ENCODE measurements at places on chromosomes 3 and 15.
A peak's percentile ranks its signal among the peaks of the same experiment; 100 is the strongest.

- no peak overlapping the region for H3K27ac ChIP-seq
- H3K27me3 ChIP-seq = peaks cover 13% of the 10 kb centered on the region
- no peak overlapping the region for H3K4me3 ChIP-seq
- H3K36me3 ChIP-seq = no peaks in the 10 kb centered on the region
Measured at GRCh38 chr3:38314764-38315487, 31.7 kb upstream of the XYLB start.

DNA sequence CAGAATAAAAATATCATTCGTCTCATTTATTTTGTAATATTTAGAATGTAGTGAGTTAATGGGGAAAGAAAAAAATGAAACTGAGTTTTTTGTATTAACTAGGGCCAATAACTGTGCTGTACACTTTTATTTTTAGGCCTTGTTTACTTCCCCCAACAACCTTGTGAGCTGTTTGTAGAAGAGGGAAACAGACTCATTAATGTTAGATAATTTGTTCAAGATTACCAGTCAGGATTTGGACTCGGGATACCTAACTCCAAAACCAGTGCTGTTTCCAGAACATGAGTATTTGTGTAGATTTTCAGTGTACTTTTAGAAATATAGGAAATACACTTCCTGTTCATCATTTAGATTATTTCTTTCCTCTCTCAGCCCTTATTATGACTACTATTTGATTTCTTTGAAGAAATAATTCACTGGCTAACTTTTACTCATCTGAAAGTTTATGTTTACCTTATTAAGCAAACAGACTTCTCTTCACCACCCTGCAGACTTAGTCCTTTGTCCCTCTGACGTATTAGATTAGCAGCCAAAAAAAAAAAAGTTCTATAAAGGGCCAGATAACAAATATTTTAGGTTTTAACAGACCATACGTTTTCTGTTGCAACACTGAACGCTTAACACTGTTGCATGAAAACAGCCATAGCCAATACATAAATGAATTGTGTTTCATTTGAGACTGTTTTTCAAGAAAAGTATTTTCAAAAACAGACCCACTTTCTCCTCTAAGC is 192.5 kb upstream of the CGNL1 start:
- H3K4me3 ChIP-seq = no peak overlapping the region
- H3K4me1 ChIP-seq = no peaks in the 10 kb centered on the region
- no peak for DNase-seq
- H3K27me3 ChIP-seq = no peaks in the 10 kb centered on the region

- DNase-seq = no peak
- H3K27ac ChIP-seq = no peak overlapping the region
- peak overlapping the region; percentile 4 for H3K4me3 ChIP-seq
- H3K36me3 ChIP-seq = peaks cover 2% of the 10 kb centered on the region
Measured at GRCh38 chr3:58563386-58564035, 13.7 kb downstream of the FAM107A start.

DNA sequence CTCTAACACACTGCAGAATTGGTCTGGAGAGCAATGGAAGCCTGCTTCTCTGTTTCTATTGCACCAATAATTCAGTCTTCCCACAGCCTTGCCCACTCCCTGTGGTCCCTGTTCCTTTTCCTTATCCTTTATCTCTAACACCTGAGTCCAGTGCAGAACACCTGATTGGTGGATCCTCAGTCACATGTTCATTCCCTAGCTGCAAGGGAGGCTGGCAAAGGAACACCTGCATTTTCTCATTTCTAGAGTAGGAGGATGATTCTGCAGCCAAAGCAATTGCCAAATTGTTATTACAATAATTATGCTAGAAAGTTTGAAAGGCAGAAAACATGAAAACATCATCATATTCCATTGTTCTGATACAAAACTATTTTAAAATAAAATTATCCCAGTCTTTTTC is 83.8 kb upstream of the SAMMSON start:
- no peak for DNase-seq
- no peaks in the 10 kb centered on the region for H3K27me3 ChIP-seq
- H3K27ac ChIP-seq = no peak overlapping the region
- H3K36me3 ChIP-seq = no peaks in the 10 kb centered on the region
- no peaks in the 10 kb centered on the region for H3K4me1 ChIP-seq
- H3K4me3 ChIP-seq = no peak overlapping the region

DNA sequence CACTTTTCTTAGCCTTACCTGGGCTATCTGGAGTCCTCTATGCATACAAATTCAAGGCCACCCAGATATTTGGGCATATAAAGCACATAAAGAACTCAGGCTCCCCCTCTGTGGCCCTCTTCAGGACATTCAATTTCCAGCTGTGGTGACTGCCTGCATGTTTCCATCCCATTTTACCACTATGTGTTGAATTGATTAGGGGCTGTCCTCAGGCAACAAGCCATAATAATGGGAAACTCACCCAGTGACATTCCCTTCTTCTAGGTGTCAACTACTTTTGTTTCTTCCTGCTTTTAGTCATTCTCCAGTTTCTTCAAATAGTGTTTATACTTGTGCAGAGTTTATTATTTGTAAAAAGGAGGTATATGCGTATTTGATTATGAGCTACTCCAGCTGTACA is 18.0 kb downstream of the NRG4 start:
- no peaks in the 10 kb centered on the region for H3K4me1 ChIP-seq
- H3K36me3 ChIP-seq = no peaks in the 10 kb centered on the region
- peaks cover 30% of the 10 kb centered on the region for H3K27me3 ChIP-seq
- no peak overlapping the region for H3K27ac ChIP-seq
- H3K4me3 ChIP-seq = no peak overlapping the region

DNA sequence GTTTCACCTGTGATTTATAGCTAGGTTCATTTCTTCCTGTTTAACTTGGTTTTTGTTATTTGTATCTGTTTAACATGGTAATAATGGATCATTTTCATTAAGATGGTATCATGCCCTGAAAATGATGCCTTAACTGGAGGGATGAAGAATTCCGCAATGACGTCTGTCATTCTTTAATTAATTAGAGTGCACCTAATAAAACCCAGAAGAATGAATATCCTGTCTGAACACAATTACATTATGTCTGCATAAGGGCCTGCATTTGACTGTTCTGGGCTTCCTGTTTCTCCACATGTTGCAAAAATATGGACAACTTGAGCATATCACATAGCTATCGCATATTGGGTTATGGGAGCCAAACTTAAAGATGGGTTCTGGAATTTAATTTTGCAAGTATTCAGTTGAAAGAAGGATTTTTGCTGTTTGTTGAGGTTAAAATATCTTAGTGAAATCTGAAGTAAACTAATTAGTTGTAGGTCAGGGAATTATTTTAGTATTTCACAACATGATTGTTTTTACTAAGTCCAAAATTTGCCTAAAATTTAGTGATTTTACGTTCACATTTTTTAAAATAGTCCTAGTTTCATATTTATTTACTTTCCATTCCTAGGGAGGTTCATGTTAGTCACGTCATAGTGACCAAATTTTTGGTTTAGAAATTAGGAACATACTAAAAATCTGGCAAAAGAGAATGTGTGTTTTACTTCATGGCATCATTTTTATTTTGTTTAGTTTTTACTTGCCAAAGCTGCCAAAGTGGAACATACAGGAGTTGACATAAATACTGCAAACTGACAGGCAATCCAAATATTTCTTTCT is 321.0 kb upstream of the TGFBR2 start:
- DNase-seq = no peak
- H3K27ac ChIP-seq = no peak overlapping the region
- peaks cover 4% of the 10 kb centered on the region for H3K4me1 ChIP-seq
- peak overlapping the region; percentile 3 for H3K4me3 ChIP-seq

DNA sequence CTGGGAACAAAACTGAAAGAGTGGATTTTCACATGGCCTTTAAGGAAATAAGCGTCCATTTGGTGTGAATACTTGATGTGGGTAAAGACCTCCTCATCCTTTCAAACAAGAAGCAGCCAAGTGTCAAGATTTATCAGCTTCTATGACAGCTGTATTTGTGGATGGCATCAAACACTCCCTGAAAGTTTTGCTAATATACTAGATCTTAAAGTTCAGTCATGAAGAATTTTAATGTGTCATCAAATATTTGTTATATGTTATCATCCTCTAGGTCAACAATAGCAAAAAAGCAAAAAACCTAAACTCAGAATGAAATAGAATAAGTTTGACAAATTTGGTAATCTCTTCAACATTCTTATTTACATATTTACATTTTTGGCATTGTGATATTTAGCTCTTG is 29.1 kb upstream of the LYSMD4 start:
- no peaks in the 10 kb centered on the region for H3K4me1 ChIP-seq
- peaks cover 7% of the 10 kb centered on the region for H3K27me3 ChIP-seq
- H3K4me3 ChIP-seq = no peak overlapping the region
- no peak for DNase-seq

DNA sequence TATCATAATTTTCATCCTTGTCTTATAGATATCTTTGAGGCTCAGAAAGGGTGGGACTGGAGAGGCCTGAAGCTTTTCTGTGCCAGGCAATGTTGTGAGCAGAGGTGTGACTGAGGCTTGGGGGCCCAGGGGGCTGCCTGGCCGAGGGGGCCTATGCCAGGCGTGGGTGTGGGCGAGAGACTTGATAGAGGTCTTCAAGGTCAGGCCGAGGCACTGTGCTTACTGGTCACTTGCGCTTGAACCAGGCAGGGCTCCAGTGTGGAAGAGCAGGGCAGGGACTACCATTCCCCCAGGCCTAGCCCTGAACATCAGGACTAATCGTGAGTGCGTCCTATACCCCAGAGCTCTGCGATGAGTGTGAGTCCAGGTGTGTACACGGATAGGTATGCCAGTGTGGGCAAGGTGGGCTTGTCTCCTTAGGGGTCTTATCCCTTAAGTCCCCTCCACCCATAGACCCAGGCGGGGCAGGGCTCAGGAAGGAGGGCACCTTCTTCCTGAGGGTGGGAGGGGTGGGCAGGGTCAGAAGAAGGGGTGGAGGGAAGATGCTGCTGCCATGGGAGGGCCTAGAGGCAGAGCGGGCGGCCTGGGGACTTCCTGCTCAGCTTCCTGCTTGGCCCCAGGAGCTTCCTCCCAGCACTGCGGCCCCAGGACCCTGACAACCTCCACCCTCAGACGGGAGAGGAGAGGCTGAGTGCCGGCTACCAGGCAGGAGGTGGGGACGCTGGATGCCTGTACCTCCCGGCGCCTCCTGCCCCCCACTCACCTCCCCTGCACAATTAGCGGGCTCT is 84.7 kb downstream of the LINGO1 start:
- peaks cover 4% of the 10 kb centered on the region for H3K4me1 ChIP-seq
- H3K27me3 ChIP-seq = peaks cover 15% of the 10 kb centered on the region
- peak overlapping the region; percentile 32 for H3K27ac ChIP-seq
- H3K36me3 ChIP-seq = no peaks in the 10 kb centered on the region

DNA sequence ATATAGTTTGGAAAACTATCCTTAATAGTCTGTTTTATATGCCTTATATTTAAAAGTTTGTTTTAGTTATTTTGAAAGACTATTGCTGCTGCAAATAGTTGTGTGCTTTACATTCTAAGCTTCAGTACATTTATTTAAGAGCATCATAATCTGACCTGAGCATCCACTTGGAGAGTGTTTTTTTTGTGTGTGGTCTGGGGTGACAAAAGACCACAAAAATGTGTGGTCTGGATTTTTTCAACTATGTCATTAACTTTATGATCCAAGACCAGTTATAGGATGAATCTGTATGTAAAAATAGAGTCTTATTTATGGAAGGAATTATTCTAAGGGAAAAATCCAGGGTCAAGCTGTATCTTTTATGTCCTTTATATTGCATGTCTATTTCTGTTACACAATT is 77.4 kb downstream of the SLTM start:
- H3K4me1 ChIP-seq = no peaks in the 10 kb centered on the region
- H3K4me3 ChIP-seq = no peak overlapping the region
- H3K27ac ChIP-seq = no peak overlapping the region
- peaks cover 5% of the 10 kb centered on the region for H3K36me3 ChIP-seq
- no peaks in the 10 kb centered on the region for H3K27me3 ChIP-seq

DNA sequence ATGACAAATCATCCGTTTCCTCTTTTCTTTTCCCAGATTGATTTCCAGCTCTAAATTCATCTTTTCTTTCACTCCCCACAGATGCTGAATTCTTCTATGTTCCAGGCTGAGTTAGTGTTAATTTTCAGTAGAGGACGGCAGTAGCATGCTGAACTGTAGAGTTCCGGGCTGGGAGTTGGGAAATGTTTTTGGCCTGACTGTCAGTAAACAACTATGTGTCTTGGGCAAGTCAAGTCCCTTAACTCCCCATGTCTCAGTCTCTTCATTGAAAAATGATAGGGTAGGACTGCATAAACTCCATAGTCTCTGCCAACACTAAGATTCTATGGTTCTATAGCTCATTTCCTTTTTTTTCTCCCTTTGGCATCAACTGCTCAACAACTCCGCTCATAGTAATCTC is 333.9 kb downstream of the TIGIT start:
- H3K4me1 ChIP-seq = peaks cover 6% of the 10 kb centered on the region
- H3K4me3 ChIP-seq = no peak overlapping the region
- no peaks in the 10 kb centered on the region for H3K27me3 ChIP-seq
- H3K27ac ChIP-seq = no peak overlapping the region
- no peak for DNase-seq

DNA sequence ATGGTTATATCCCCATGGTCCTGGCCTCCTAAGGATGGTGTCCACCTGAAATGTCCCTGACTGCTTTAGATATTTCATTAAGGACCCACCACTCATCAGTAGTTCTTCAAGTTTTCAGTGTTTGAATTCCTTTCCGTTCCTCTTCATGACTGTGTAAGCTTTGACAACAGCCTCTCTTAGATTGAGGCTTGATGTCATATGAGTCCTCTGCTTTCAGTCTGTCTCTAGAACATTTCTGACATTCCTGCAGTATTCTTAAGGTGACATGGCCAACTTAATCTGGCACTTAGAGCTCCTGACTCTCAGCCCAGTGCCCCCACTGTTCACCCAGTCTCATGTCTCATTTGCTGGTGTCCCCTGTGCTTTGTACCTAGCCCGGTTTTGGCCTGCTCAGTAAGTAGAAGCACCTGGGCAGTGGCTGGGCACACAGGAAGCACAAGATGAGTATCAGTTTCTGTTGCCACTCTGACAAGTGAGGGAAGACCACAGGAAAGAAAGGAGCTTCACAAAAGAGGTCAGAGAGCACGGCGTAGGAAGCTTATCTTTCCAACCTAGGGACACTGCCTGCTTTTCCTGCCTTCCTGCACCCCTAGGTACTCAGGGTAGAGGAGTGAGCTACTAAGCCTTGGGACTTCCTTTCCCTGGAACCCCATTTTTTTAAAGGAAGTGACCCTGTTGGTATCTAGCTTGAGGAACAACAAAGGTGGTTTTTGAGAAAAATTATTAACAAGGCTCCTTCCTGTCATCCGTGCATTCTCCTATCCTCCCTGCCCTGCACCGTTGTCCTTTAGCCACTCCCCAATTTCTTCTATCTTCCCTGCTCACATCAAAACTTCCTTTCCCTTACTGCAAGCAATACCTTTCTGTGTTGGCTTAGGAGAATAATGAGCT is 103.1 kb downstream of the KLHL25 start:
- H3K36me3 ChIP-seq = peaks cover 11% of the 10 kb centered on the region
- H3K4me3 ChIP-seq = peak overlapping the region; percentile 99
- peak overlapping the region; percentile 98 for H3K27ac ChIP-seq
- no peaks in the 10 kb centered on the region for H3K27me3 ChIP-seq

- H3K4me1 ChIP-seq = peaks cover 10% of the 10 kb centered on the region
- H3K27ac ChIP-seq = peak overlapping the region; percentile 90
- no peaks in the 10 kb centered on the region for H3K27me3 ChIP-seq
- H3K36me3 ChIP-seq = no peaks in the 10 kb centered on the region
Measured at GRCh38 chr3:179348325-179349013, 960 bp downstream of the MFN1 start.
